Astrocyte of the hippocampus (primary cell): ENCODE measurements at places on chromosomes 7 and 10.

DNA sequence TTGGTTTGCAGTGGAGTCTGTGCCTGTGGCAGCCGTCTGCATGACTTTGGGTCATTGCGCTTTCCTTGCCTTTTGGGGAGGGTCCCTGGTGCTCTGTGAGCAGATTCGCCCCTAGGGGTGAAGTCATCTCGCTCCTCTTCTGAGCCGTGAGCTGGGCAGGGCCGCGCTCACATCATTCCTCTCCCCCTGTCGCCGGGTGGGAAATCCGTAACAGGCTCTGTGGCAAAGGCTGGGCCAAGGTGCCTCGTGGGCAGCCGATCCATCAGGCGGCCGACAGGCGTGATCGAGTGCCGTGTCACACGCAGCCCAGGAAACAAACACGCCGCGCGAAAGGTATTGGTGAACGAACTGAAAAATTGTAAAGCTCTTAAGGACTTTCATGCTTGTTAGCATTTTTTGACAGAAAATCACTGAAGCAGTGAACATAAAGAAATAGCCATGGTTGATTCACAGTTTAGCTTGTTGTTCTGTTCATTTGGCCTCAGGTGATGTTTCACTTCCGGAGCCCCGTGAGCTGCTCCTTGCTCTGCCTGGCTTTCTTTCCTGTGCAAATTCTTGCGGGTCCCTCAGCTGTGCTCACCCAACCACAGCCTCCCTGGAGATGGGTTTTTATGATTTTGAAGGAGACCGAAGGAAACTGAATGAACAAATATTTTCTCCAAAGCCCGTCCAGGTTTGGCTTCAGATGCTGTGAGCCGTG is 122.1 kb downstream of the NKX6-2 start:
- no peak for DNase-seq

DNA sequence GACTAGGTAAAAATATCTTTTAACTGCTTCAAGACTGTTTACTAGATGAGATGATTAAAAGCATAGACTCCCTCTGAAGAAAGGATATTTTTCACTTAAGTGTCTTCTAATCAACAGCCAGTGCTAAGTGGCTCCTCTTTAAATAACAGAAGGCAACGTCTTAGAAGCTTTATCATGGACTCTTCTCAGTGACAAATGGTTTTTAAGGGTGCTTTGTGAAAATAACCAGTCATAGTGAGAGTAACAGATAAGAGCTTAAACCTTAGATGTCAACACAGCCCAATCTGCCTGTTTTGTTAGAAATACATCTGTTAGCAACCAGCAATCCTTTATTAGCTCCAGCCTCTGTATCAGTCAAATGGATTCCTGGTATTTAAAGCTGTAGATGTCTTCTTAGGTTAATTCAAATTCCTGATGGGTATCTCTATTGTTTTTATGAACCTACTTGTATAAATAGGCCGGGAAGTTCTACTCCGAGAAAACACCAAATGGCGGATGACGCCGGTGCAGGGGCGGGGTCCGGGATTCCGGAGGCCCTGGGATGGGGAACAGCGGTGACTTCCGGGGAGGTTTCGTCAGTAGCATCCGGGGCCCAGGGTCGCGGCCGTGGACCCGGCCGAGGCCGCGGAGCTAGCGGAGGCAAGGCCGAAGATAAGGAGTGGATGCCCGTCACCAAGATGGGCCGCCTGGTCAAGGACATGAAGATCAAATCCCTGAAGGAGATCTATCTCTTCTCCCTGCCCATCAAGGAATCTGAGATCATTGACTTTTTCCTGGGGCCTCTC is 285.4 kb downstream of the GPR37 start:
- DNase-seq, result no peak

DNA sequence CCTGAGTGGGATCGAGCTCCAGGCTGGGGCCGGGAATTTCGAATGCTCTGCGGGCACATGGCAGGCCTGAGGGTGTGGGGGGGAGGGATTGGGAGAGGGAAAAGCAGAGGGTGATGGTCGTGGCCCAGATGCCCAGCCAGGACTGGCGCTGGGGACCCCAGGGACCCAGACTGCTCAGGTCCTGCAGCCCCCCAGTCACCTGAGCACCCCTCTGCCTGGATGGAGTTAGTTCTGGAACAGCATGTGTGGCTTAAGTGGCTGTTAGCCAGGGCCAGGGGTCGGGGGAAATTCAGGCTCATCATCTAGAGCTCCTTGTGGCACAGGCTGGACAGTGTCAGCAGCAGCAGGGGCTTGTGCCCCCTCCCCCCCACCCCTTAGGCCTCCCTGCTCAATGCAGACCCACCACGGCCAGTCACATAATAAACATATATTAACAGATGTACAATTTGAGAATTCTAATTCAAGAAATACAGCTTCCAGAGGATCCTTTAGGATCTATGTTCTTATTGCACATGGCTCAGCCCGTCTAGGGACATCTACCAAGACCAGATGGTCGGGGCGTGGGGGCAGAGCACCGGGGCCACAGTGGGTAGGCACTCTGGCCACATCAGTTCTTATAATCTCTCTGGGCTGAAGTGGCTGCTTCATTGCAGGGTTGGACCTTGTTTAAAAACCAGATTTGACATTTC is 22.2 kb downstream of the DNAJB12 start:
- no peak for DNase-seq

GRCh38 chr10:88754287-88754686 is 5.5 kb upstream of the LIPN start:
- DNase-seq, result peak; percentile 11

DNA sequence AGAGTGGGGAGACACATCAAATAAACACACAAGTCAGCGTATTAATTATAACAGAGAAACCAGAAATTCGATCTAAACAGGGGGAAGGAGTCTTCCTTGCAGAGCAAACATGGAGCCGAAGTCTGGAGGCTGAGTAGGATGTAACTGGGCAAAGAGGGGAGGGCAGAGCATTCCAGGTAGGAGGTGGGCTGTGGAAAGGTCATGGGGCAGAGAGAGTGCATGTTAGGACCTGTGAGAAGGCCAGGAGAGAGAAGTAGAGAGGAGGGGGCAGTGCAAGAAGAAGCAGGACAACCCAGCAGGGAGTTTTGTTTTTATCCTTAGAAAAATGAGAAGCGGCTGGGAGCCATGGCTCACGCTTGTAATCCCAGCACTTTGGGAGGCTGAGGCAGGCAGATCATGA is 130.8 kb upstream of the GPR26 start:
- no peak for DNase-seq

DNA sequence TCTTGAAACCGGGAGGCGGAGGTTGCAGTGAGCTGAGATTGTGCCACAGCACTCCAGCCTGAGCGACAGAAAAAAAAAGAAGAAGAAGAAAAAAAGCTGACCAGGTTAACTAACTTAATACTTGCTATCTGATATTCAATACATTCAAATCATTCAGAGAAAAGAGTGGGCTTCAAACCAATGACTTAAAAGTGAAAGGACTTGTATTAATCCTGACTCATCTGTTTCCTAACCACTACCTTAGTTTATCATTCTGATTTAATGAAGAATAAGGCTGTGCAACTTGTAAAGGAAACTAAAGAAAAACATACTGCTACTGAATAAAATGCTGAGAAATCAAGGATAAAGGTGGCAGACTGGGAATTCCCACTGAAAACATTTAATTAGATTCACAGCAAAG is 128.4 kb downstream of the NRBF2 start:
- no peak for DNase-seq

- DNase-seq, result peak; percentile 73
Measured at GRCh38 chr7:32026083-32026425, 44.2 kb downstream of the PDE1C start.

DNA sequence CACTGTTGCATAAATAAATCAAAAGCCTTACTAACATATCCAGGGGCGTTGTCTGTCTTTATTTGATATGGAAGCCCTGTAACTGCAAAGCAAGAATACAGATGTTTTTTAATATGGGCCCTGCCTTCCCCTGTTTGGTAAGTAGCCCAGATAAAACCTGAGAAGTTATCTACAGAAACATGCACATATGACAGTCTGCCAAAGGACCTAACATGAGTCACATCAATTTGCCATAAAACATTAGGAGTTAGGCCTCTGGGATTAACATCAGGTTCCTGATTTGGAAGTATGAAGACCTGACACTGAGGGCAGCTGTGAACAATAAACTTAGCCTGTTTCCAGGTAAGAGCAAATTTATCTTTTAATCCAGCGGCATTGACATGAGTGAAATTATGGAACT is 1588.8 kb downstream of the REEP3 start:
- no peak for DNase-seq

- DNase-seq, result no peak
Measured at GRCh38 chr7:28045592-28045991, 135.0 kb downstream of the JAZF1 start.

DNA sequence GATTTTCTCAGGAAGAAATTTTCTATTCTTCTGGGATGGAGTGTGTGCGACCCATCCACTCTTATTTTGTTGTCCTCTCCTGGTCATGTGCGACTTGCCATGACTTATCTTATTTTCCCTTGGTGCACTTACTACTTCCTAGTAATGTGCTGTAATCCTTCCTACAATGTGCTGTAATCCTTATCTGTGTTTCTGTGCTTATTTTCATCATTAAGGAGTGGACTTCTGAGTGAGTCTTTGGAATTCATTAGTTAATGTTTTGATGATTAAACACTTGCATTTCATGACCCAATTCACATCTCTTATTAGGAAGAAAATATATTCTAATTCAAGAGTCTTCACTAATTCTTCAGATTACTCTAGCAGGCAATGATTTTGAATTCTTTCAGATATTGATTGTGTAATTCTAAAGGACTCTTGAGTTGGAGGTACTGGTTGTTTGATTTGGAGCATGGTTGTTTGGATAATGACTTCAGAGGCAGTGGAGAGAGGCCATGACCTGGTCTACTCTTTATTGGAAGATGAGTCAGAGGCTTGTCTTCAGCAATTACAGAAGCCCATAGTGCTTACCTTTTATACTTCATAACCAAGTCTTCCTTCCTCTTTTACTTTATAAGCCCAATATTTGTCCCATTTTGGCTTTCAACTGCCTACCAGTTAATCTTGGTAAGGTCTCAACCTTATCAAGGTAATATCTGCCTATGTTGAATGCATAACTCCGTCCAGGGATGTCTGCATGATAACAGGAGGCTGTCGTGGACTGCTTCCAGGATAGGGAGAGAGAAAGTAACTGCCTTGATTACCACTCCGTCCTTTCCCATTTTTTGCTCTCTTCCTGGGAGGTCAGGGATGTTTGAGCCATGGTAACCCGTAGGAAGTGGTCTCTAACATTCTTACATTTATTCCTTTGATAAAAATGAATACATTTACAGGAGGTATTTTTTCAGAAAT is 278.3 kb upstream of the SP8 start:
- no peak for DNase-seq

GRCh38 chr7:77157446-77157845 is 35.0 kb downstream of the CCDC146 start:
- peak; percentile 6 for DNase-seq

DNA sequence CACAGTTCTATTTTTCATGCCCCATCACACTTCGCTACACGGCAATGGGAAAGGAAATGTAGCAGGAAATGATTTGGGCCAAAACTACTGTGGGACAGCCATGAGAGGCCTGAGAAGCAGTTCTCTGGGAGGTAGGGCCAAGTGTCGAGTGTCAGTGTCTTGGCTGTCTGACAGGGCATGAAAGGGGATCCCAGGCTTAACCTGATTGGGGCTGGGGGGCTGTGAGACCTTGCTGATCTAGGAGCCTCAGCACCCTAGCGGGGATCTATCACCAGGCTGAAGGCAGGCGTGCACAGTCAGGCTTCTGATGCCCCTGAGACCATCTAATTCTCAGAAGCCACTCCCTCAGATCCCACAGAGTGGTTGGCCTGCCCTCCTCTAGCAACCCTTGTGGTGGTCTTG is 58.2 kb upstream of the SLC25A13 start:
- no peak for DNase-seq

DNA sequence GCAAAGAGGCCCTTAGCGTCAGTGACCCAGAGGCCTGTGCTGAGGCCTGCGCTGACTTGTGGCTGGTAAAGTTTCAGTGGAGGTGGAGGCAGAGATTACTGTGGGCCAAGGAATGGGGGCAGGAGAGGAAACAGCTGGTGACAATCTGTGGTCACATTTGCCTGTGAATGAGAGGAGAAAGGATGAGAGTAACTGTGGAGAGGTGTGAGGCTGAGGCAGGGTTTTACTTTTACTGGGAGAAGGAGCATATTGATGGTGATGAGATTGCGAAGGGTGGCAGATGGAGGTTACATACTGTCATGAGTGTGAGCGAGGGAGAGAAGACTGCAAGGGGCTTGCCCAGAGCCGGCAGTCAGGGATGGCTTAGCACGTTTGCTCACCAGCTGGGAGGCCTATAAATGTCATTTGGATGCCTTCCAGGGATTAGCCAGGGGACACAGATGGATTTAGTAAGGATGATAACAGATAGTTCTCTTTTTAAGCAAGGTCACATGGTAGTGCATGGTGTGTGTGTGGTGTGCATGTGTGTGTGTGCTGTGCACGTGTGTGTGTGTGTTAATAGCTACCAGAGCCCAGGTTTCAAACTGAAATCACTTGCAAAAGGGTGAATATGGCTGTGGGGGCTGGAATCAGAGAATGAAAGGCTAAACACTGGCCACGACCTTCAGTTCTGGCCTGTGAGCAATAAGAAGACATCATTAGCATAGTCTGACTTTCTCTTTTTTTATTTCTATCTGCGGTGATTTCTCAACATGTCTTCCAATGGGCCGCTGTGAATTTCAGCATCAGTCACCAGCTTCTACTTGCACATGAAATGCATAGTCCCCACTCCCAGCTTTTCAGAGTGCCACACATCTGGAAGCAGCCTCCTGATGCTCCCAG is 291.5 kb upstream of the ZNF32 start:
- DNase-seq, result no peak

GRCh38 chr7:47619806-47620205 is 37.9 kb upstream of the TNS3 start:
- no peak for DNase-seq

DNA sequence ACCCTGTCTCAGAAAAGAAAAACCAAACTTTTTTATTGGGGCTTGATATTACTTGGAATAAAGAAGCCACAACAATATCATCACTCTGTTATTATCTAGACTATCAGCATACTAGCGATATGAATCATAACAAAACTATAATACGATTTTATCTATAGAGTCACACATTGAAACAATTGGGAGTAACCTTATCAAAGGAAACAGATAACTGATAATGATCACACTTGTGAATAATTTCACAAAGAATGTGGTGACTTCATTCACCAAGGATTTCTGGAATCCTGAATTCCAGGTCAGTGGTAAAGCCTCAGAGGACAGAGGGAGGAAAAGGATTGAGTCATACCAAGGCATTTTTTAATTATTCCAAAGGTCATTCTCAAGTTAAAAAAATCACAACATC is 32.1 kb upstream of the NMT2 start:
- peak; percentile 91 for DNase-seq
